ENCODE measurements at places on chromosomes 3 and 15.

DNA sequence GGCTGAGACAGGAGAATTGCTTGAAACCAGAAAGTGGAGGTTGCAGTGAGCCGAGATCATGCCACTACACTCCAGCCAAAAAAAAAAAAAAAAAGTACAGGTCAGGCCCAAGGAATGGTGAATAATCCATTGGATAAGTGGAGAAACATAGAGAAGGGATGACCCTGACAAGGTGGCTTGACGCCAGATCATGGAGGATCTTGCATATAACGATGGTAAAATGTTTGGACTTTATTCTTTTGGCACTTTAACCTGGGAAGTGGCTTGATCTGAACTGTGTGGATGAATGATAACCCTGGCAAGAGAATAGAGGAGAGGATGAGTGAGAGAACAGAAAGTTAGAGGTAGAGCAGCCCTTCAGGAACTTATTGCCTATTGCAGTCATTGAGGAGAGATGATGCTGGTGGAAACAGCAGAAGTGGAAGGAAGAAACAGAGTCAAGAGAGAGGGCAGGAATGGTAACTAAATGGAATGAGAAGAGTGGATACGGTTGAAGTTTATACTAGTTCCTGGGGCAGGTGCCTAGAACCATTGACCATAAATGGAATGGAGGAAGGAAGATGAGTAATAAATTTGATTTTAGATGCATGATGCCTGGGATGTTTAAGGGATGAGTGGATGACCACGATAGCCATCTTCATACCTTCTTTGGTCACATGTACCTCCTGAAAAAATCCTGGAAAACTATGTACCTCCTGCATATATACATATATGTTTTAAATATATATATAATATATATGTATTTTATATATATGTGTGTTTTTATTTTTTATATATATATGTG lies 57.8 kb downstream of the BLM start:
- no peak for DNase-seq

GRCh38 chr3:126351771-126352475 lies 5.3 kb downstream of the KLF15 start:
- no peak for DNase-seq

GRCh38 chr3:30315447-30315846 lies 291.0 kb upstream of the TGFBR2 start:
- no peak for DNase-seq

DNA sequence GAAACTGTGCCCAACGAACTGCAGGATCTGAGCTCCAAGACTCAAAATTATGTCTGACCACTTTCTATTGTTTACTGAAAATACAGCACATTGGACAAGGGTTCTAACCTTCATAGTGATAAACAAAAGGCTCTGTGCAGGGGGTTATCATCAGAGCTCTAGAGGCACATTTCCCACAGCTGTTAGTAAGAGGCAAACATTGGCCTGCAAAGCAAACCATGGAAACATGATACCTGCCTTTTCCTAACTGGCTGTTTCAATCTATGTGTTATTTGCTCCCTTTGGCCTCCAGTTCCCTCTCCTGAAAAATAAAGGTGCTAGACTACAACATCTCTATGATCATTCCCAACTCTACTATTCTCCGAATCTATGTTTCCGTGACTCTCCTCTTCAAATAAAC lies 159.7 kb upstream of the ARHGEF26 start:
- no peak for DNase-seq

GRCh38 chr3:16066975-16067374 lies 107.5 kb upstream of the GALNT15 start:
- DNase-seq: no peak

DNA sequence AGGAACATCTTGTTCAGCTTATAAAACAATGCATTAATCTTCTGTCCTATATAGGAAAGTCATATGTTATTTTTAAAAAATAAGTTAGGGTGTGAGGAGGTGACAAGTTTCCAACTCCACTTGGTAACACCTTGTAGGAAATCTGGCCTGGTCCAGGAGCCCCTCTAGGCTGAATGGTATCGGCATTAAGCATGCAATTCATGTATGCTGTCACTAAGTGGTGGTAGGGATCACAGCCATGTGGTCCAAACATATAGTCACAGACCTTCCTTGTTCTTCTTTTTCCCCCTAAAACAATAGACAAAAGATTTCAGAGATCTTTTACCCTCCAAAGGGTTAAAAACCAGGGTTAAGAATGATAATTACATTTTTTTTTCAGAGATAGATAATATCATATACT lies 4.2 kb upstream of the APBA2 start:
- DNase-seq: no peak

- DNase-seq: no peak
These were observed 76.9 kb upstream of the RPL32 start for GRCh38 chr3:12918231-12918630.

- DNase-seq: no peak
These were observed 14.0 kb upstream of the TMEM212 start for GRCh38 chr3:171828902-171829770.

GRCh38 chr15:70264014-70264582 lies 166.4 kb upstream of the TLE3 start:
- DNase-seq: no peak

DNA sequence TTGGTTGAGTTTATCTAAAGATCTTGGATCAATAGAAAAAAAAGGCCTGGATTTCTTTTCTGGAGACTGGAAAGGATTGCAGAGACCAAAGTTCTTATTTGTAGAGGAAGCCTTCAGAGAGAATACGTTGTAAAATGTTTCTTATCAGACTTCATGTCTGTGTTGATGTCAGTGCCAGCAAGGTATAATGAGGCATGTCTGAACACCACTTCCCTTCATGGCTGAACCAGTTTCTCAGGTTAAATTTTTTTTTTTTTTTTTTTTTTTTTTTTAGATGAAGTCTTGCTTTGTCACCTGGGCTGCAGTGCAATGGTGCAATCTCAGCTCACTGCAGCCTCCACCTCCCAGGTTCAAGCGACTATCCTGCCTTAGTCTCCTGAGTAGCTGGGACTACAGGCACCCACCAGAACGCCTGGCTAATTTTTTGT lies 17.8 kb upstream of the ZNF774 start:
- DNase-seq: no peak

DNA sequence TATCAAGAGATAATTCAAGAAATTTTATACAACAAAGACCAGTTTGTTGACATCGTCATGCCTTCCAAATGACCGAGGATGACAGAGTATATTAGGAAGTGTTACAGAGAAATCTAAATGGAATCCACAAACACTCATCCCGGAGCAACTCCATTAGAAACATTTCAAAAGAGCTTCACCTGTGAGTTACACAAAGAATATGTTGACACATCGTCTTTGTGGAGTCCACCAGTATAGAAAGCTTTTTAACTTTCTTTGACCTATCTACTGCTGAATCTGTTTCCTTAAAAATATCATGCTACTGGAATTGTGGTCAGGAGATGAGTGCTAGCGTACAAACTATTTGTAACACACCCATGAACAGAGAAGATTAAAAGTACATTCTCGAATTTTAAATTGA lies 130.4 kb downstream of the SUCLG2 start:
- DNase-seq: no peak

DNA sequence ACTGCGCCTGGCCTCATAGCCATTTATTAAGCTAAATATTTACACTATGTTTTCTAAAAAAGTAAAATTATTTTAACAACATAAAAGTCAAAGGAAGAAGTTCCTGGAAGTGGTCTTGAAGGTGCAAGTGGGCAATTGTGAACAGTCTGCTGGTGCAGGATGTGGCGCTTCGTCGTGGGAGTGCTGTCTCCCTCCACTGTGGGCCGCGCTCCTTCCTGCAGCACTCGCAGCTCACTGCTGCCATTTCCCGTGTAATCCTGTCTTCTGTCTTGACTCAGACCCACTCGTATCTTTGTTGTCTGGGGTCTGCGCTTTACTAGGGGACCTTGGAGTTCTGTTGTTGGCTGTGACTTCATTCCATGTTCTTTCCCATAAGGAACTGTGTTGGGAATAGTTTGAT lies 56.3 kb downstream of the APBA2 start:
- no peak for DNase-seq

GRCh38 chr15:43433165-43433564 lies 59.8 kb downstream of the TP53BP1 start:
- no peak for DNase-seq

DNA sequence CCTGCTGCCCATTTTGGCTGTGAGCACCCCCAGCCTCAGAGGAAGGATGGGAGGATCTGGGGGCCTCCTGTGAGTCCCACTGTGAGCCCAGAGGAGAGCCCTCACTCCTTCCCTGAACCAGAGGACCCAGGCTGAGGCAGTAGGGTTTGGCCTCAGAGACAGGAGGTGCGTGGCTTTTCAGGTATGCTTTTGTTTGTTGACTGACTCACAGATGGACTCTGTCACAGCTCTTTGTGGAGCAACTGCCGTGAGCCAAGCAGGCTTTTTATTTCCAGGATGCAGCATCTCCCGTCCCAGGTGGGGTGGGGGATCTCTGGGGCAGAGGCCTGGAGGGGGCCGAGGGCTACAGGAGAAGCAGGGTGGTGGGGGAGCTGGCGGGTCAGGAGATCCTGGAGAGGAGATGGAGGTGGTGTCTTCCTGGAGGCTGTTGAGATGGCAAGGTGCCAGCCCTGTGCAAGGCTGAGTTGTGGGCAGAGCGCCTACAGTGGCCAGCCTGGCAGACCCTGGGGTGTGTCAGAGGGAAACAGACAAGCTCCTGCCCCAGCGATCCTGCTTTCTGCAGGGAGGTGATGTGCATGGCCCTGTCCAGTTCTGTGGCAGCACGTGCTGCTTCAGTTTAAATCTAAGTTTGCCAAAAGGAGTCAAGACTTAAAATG lies 24.0 kb downstream of the PLXNA1 start:
- no peak for DNase-seq

- DNase-seq: no peak
These were observed 137.5 kb upstream of the ABHD17C start for GRCh38 chr15:80557441-80558234.

- no peak for DNase-seq
These were observed 32.0 kb downstream of the DNAH12 start for GRCh38 chr3:57512166-57512565.

DNA sequence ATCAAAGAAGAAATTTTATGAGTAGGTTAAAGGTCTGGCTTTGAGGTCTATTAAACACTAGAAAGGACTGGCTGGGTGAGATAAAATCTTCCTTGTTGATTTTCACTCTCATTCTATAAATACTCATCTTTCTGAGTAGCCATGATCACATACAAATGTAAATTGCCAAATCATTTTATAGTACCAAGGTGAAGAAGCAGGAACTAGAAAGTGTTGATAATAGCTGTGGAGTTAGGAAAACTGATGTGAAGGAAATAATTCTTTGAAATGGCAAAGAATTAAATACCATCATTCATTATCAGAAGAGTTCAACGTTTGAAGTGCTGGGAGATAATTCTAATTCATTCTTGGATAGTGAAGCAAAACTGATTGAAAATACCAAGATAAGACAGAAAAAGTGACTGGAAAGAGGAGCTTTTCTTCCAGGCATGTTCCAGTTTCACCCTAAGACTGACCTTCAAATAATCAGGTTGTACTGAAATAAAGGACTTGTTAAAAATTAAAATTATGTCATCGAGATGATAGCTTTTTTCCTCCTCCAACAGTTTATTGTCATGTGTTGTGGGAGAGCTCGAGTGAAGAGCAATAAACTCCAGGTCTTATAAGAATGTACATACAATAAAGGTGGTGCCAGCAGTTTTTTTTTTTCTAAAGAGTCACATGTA lies 17.4 kb downstream of the THBS1 start:
- no peak for DNase-seq

DNA sequence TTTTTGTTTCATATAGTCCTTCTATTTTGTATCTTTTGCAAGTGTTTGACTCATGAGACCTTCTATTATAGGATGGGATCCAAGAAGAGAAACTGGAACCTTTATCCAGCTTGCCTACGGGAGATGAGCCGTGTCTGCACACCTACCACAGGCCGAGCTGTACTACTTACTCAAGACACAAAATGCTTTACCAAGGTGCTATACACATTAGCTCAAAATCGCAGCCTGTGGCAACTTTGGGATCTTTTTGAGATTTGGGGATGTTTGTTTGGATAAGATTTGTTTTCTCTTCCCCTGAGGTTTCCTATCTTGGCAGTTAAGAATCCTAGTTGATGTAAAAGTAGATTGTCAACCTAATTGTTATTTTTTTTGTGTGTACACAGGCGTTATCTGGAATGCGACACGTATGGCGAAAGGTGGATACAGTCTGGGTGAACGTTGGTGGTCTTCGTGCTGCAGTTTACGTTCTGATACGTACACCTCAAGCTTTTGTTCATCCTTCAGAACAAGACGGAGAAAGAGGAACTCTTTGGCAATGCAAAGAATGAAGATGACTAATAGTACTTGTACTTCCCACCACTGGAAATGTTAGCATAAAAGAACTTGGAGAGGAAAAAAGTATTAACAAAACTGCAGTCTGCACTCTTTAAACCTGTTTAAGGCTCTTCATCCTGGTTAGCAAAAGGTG lies 13.1 kb upstream of the SETD5 start:
- no peak for DNase-seq

DNA sequence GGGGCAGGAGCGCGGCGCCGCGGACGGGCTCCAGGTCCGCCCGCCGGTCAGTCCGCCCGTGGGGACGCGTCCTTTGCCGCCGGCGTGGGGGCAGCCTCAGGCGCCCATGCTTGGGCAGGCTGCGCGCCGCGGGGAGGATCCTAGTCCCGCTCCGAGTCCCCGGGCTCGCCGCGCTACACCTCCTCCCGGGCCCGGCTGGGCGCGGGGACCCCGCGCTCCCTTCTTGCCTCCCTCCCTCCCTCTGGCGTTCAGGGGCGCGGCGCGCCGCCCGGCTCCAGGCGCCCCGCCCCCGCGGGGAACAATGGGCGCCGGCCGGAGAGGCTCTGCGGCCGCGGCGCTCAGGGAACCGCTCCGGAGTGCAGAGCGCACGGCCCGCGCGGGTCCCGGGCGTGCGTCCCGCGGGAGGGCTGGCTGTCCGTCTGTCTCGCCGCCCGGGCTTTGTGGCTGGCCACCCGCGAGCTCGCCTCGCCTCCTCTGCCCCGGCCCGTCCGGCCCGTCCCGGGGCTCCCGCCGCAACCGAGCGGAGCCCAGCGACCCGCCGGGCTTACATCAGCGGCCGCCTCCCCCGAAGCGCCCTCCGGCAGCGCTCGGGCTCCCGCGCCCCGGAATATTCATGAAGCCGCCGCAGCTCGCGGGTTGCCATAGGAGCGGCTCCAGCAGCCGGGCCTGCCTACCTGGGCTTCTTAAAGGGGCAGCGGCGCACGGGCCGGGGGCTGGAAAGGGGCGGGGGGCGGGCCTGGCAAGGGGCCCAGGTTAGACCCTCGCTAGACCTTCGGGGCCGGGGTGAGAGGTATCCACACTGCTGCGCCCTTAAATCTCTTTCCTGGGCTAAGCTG lies at the start of gene HCN4:
TSS of gene HCN4 (minus strand) at position 658 of the 836 bp plus-strand sequence. CDS start 688 bp downstream, outside the sequence.
- DNase-seq: no peak

DNA sequence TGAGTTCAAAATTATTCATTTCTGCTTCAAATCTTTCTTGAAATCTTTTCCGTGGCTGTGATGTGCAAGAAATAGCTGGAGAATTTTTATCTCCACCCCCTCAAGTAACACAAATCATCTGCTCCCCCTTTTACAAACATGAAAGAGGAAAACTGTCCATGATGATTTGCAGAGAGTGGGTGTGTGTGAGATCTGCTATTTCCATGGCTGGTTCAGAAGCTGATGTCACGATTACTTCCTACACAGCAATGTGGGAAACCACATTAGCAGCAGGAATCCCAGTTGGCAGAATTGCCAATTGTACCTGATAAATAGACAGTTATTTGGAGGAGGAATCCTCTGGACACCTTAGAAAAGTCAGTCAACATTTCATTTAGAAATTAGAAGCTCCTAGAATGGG lies 75.2 kb upstream of the GRM7 start:
- DNase-seq: no peak

- no peak for DNase-seq
These were observed 1.2 kb downstream of the SPINT1 start for GRCh38 chr15:40845036-40845435.
